Adipocyte (in vitro differentiated cells): ENCODE measurements at places on chromosomes 2 and 18.

DNA sequence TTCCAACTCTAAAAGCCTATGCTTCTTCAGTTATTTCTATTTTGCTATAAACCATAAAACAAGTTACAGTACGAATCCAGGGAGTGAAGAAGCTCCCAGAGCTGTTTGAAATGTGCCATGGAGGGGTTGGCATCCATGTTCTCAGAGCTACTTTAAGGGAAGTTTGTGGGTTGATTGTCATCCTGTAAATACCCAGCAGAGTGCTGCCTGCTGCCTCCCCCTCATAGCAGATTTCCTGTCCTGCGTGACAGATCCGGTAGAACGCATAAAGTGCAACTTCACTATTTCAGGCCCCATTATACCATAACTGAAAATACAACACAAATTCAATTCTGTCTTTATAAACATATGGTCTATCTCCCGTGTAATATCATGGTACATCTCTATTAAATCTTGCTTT is 114.4 kb downstream of the CTNNA2 start:
- DNase-seq, result no peak

- no peak for DNase-seq
Measured at GRCh38 chr2:24048769-24049484, 614 bp upstream of the FKBP1B start.

DNA sequence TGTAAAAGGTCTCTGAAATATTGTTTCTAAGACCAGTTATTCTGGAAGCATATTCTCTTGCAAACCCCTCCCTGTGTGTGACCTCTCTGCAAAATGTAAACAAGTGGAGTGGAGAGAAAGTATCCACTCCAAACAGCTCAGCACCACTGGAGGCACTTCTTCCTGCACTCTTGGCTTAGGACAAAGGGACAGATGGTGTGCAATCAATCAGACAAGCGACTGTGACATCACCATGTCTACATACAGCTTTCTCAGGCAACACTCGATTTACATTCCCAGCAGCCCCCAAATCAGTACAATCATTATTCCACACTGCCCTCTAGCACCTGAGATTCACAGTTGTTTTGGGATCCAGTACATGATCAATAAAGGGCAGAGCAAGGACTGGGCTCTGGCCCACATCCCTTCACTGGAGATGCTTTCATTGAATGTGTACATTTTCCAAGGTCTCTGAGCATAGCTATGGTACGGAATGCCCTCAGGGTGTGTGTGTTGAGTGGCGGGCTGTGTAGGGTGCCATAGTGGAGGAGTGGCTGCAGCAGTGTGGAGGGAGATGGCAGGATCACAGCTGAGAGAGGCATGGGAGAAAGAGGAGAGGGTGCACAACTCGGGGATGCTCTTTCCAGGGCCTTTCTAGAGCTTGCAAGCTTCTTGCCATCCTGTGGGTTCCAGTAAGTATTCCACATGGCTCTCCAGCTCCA is 311.8 kb upstream of the ST6GAL2 start:
- no peak for DNase-seq

GRCh38 chr2:146481629-146482028 is 1363.2 kb upstream of the ACVR2A start:
- peak; percentile 42 for DNase-seq

- DNase-seq, result no peak
Measured at GRCh38 chr2:112674229-112674628, 28.5 kb downstream of the SLC20A1 start.

- no peak for DNase-seq
Measured at GRCh38 chr18:36775396-36775795, 53.4 kb downstream of the TPGS2 start.

DNA sequence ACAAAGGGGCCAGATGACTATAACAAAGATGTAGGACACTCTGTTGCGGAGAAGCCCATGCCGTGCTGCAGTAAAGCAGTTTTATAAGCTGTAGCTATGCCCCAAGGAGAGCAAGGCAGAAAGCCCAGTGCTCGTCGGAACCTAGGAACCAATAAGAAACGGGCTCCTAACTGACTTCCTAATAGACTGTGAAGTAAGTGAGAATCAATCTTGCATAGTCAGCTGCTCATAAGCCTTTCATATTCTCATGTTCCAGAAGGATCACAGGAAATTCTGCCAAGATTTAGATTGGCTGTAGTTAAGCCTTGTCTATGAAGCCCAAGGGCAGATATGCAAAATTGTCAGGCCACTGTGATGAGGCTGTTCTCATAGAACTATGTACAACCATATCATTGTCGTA is 98.4 kb downstream of the RTTN start:
- no peak for DNase-seq

DNA sequence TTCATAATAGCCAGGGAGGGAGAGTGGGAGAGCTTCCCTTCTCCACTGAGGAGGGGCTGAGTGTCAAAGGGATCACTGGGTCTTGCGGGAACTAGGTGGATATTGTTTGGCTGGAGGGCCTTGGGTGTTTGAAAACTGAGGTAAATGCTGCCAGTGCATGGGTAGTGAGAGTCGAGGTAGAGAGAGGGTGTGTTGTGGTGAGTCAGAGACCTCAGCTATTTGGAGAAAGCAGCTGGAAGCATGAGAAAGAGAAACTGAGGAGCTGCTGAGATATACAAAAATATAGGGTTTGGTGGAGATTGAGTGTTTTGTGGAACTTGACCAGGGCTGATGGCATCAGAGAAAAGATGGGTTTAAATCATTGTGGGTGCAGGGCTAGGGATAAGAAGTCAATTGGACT is 127.0 kb upstream of the CCDC195 start:
- peak; percentile 28 for DNase-seq

- no peak for DNase-seq
Measured at GRCh38 chr2:241483305-241483704, 25.1 kb downstream of the STK25 start.

DNA sequence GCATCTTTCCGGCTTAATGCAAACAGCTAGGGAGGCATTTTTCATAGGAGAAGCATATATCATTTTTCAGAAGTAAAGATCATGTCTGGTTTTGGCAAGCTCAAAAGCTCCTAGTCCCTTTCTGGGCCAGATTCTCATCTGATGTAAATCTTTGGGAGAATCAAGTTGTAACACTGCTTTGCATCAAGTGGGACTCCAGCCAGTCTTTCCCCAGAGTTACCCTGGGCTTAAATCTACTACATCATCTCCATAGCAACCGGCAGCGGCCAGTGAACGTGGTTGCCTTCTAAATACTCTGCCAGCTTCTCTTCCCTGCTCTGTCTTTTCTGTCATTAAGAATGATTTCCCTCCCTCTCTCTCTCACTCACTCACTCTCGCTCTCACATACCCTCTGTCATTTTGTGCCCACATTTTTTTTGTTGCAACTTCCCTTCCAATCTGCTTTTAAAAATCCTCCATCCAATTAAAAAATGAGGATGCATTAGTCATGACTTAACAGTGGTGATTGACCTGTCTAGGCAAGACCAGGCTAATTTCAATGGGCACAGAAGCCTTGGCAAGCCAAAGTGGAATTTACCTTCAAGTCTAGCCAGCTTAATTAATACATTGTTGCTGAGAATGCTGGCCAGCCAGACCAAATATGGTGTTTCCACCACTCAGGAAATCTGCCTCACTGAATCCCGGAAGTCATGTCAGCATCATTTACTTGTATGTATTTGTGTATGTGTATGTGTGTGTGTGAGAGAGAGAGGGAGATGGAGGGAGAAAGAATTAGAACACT is 93.0 kb downstream of the NRP2 start:
- DNase-seq, result peak; percentile 41

DNA sequence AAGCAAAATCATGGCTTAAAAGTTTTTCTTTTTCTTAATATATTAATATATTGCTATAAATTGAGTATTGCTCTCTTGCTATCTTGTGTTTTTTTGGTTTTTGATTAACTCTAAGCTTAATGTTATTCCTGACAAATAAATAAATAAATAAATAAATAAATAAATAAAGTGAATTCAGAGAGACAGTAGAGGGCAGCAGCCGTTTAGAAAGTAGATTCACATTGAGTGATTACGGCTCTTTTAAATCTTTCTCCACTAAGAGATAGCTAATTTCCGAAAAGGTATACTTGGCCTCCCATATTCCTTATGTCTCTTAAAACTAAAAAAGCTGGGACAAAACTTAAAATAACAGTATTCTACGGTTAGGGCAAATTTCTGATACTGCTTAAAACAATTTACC is 34.3 kb downstream of the MSH2 start:
- DNase-seq, result peak; percentile 77

DNA sequence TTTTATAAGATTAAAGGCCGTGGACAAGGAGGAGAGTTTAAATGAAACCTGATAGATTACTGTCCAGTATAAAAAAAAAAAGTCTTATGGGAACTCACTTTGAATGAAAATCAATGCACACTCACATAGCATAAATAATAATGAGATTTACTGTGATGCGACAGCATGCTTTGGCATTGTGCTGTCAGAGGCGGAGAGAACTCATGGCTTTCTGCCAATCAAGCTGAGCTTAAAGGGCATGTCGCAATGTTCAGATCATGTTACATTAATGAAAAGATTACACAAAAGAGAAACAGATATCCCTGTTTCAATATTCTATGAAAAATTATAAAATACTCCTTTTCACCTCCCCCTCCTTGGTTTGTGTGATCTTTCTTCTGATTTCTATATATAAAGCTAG is 310.8 kb downstream of the ERBB4 start:
- peak; percentile 95 for DNase-seq

DNA sequence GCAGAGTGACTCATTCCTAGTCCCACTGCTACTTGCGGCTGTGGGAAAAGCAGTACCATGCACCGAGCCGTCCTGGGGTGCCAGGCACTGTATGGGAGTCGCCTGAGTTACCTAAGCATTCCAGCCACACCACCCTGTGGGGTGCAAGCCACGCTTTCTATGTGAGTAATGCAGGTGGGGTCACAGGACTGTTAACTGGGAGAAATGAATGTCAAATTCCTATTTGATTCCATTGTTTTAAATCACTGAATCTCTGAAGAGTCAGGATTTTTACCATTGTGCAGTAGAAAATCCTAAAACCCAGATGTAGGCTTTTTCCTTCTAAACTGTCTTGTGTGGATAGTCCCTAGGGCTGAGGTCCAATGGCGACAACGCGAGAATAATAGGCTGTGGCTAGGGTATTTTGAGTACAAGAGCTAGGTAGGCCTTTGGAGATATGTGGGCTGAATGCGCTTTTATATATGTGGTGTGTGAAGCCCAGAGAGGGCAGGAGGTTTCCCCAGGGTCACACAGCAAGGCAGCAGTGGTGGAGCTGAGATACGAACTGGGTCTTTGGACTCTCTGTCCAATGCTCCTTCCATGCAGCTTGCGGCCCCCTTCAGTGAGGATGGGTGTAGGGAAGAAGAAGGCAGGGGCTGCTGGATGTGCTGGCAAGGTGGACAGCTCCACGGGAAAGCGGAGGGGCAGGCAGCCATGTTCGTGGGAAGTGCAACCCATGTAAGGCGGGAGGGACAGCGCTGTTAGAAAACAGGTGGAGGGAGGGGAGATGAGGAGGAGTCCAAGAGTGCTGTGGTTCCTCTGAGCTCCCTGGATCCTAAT is 83.2 kb downstream of the DDX1 start:
- no peak for DNase-seq

DNA sequence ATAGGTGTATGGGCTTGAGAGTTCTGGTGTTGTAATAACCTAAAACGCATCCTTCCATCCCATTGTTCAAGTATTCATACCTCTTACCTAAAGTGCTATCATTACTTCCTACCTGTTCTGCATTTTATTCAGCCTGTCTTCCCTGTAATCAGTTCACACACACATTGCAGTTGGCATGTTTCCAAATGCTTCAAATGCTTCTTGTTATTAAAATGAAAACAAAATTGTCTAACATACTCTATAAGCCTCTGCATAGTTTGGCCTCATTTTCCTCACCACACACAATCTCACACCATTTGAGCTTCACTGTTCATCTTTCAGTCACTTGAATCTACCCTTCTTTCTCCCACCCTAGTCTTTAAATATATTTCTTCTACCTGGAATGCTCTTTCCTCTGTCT is 1178.2 kb upstream of the NRXN1 start:
- DNase-seq, result peak; percentile 4

DNA sequence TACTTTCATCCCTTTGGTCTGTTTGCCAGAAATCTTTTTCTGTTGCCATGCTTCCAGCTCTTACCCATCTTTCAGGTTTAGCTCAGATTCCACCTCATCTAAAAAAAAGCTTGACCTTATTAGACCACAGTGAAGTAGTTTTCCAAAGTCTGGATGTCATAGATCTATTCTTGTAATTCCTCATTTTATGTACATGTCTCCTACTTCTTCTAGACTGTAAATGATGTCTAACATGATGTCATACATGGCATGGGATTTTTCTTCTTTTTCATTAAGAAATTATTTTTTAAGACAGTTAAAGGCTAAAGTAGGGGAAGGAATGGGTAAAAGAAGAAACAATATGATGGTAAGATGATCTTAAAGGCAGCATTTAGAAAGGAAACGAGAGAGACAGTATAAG is 11.3 kb downstream of the GLS start:
- no peak for DNase-seq

- DNase-seq, result peak; percentile 46
Measured at GRCh38 chr2:157809212-157809611, 66.9 kb downstream of the ACVR1 start.

GRCh38 chr2:48753228-48753627 is 2.3 kb downstream of the LHCGR start:
- DNase-seq, result no peak

DNA sequence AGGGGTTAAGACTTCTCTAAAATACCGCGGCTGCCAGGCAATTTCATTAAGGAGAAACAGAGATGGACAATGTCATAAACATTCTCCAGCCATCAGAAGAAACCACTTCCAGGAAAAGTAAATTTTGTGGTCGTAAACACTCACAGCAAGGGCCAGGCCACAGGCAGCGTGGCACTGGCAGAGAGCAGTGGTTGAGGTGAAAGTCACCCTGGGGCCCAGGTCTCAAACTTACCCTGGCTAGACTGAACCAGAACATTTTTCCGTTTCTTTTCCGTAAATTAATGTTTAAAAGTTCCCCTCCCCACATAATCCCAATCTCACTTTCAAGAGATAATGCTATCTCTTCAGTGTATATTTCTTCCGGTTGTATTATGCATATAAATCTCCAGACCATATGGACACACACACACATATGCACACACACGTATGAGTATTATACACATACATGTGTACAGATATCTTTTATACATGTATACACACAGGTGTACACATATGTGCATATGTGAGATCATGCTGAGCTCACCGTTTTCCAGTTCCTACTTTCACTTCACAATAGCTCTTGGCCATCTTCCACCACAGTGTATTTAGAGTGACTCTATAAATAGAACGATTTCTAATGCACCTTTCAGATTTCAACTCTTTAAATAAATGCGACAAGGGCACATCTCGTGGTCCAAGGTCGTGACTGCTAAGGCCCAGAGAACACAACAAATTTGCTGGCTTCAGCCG is 90.1 kb downstream of the MALT1 start:
- no peak for DNase-seq
